ENCODE measurements at places on chromosomes 2 and 18.

DNA sequence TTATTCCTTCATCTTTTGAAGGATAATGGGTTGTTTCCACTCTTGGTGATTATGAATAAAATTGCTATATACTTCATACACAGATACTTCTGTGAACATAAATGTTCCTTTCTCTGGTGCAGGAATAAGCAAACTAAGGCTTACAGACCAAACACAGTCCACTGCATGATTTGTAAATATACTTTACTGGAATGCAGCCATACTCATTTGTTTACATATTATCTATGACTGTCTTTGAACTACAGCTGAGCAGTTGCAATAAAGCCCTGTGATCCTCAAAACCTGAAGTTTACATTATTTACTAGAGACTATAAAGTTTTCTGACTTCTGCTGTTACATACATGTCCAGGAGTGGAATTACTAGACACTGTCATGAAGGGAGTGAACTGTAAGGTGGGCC, 381.0 kb upstream of the CNTNAP5 start:
- no peak for DNase-seq

DNA sequence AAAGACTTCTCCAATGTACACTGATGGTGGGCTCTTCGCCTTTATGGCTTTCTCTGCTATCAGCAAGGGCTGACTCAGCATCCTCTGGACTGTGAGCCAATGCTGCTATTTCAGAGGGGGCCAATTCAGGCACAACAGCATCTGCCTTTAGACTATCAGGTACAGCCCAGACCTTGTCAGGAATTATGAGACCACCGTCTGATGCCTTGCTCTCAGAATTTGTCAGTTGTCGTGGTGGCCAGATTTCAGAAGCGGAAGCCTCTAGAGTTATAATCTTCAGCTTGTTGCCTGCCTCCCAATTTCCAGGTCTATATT, 92.7 kb downstream of the ALPK2 start:
- DNase-seq, result no peak

- DNase-seq, result no peak
Measured at GRCh38 chr2:206776432-206776831, 11.0 kb downstream of the FASTKD2 start.

GRCh38 chr2:144583381-144583729, 63.4 kb upstream of the ZEB2 start:
- DNase-seq, result no peak

GRCh38 chr2:10985260-10985659, 73.5 kb downstream of the KCNF1 start:
- no peak for DNase-seq

DNA sequence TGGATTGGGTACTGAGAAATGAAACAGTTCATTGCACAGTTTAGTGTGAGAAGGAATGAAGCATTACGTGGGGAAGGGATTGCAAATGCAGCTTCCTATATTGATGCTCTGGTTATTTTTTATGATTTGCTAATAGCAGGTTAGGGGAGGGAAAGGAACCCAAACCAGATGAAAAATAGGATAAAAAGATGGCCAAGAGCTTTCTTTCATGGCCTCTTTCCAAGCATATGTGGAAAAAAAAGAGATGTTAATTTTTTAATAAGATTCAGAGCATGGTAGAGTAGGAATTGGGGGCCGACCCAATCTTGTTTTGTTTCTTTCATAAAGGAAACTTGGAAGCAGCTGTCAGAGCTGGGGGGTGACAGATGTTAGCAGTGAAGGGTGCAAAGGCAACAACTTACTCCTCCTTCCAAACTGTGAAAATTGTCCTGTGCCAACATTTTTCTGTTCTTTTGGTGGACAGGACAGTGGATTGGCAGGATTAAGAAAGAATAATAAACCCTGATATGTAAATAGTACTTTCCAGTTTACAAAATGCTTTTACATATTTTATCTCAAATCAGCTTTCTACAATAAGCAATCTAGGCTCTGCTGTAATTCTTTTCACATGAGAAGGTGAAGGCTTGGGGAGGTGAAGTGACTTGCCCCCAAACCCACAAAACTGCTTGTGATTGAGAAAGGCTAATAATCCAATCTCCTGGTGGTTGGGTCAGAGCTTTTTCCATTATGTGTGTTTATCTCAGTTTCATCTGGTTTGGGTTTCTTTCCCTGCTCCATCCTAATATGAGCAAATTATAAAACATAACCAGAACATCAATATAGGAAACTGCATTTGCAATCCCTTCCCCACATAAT, 270.1 kb downstream of the ETAA1 start:
- DNase-seq, result no peak

DNA sequence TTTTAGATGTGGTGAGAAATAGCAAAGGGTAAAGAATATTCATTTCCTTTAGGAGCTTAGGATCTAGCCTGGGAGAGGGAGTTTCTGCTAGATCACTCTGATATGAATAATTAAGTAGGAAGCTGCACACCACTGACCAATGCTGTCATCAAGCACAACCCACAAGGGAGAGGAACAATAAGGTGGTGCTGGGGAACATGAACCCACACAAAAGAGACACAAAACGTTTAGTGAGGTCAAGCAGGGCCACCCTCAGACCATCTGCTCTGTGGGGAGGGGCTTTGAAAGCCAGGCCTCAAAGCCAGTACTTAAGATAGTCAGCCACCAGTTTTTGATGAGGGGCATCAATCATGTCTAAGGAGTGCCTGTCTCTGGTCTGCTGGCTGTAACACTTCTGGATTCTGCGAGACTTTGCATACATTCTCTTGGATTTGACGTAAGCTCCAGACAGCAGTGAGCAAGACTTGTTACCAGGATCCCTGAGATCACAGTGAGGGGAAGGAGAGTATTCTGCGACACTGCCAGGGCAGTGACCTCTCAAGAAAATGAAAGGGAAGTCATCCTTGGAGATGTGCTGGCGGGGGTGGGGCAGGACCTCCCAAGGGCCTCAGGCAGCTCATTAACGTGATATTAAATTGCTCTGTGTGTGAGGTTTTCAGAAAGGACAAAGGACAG, 127.0 kb downstream of the CCBE1 start:
- DNase-seq, result no peak

DNA sequence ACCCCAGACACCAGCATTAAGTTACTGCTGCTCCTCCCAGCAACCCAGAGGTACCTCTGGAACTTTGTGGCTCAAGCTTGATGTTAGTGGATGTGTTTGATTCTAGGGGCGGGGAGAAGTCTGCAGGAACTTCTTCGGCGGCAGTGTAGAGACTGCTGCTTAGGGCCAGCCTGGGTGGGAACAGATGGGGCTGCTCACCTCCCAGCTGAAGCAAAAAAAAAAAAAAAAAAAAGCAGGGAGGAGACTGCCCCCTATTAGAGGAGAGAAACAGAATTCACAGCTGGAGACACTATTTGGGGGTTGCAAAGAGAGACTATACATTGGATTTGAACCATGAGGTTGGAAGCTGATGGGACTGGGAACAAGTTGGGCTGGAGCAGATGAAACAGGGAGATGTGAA, 28.6 kb upstream of the FAM136A start:
- no peak for DNase-seq

- no peak for DNase-seq
Measured at GRCh38 chr2:223868005-223868404, 30.6 kb upstream of the AP1S3 start.

DNA sequence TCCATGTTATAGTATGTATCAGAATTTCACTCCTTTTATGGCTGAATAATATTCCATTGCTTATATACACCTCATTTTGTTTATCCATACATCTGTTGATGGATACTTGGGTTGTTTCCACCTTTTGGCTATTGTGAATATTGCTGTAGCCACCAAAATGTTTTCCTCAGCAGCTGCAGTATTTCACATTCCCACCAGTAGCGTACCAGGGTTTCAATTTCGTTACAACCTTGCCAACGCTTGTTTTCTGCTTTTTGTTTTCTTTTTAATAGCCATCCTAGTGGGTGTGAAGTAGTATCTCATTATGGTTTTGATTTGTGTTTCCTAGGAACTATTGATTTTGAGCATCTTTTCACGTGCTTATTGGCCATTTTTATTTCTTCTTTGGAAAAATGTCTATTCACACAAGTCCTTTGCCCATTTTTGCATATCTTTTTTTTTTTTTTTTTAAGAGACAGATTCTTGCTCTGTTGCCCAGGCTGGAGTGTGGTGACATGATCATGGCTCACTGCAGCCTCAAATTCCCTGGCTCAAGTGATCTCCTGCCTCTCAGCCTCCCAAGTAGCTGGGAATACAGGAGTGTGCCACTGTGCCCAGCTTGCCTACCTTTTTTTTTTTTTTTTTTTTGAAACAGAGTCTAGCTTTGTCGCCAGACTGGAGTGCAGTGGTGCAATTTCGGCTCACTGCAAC, 14.2 kb downstream of the UBXN2A start:
- no peak for DNase-seq

DNA sequence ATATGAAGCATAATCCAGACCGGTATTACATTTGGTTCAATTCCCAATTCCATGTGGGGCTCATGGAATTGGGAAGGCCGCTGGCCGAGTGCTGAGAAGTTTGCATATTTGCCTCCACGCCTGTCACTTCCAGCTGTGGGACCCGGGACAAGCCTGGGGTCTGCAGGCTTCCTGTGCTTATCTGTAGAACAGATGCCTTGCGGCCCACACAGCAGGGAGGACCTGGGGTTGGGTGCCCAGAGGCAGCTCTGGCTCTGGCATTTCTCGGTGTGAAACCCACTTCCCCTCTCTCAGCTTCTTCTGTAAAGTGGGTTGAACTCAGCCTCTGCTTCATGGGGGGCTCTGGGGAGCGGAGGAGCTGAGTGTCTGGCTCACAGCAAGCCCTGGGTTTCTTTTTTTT, 97.9 kb downstream of the SH3BP4 start:
- DNase-seq, result no peak

- DNase-seq, result no peak
Measured at GRCh38 chr2:67845621-67846369, 217.0 kb downstream of the C1D start.

DNA sequence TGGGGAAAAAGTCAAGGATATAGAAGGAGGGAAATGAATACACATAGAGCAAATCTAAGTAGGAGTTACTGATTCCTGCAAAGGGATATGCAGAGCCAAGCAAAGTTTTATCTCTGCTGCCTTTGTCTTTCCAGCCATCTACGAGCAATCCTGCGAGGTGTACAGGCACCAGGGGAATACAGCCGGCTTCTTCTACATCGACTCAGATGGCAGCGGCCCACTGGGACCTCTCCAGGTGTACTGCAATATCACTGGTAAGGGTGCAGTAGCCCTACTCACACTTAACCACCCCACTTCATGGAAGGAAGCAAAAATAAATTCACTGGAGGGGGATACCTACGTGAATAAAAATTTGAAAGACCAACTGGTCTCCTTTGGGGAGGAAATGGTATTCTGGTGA, 584.6 kb downstream of the CNTNAP5 start:
- DNase-seq, result no peak

Measured in stimulated activated CD4-positive, alpha-beta T cell treated with anti-CD3 and anti-CD28 coated beads, TNF-alpha, amount 100 ng/mL, for 1 hour (primary cell).